ENCODE measurements at places on chromosomes 6 and 20.
A peak's percentile ranks its signal among the peaks of the same experiment; 100 is the strongest.

- no peak for DNase-seq
Measured at GRCh38 chr6:163438298-163438939, 23.9 kb downstream of the QKI start.

DNA sequence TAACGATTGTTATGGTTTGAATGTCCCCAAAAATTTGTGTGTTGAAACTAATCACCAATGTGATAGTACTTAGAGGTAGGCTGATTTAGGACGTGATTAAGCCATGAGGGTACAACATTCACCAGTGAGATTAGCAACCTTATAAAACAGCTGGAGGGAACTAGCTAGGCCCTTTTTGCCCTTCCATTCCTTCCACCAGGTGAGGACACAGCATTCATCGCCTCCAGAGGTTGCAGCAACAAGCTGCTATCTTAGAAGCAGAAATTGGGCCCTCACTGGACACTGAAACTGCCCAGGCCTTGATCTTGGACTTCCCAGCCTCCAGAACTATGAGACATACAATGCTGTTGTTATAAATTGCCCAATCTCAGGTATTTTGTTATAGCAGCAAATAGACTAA, 340.7 kb upstream of the JARID2 start:
- no peak for DNase-seq

GRCh38 chr6:169398342-169399105, 144.9 kb upstream of the THBS2 start:
- no peak for DNase-seq

DNA sequence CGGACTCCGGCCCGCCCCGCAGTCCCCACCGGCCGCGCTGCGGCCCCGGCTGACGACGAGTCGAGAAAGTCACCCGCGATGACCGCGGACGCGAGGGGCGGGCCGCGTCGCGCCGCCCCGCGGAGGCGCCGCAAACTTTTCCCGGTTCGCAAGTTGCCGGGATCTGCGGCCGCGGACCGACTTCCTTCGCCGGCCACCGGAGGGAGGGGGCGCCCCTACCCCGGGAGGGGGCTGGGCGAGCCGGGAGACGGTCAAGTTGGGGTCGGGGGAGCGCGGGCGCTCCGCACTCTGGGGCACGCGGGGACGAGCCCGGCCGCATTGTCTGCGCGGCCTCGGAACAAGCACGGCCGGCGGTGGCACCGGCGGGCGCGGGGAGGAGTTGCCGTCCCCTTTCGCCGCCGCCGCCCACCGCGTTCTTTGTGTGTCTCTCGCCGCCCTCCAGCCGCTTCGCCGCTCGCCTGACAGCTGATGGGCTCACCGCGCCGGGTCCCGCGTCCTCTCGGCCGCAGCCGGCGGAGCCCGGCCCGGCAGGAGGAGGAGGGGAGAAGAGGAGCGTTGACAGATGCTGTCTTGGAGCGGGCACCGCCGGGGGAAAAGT, 131.6 kb downstream of the OGFRL1 start:
- DNase-seq = no peak

DNA sequence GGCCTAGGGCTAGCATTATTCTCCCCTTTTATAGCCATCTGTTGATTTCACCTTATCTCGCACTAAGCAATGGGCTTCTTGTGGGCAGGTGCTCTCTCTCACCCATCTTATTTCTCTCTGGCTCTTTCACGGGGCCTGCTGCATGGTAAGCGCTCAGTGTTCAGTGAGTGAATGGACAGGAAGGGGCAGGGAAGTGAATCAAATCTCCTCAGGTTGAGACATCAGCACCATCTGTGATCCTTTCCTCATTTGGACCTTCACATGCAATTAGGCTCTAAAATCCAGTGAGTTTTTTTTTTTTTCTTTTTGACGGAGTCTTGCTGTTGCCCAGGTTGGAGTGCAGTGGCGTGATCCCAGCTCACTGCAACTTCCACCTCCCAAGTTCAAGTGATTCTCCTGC, 76.5 kb upstream of the EZR start:
- peak; percentile 0 for DNase-seq

DNA sequence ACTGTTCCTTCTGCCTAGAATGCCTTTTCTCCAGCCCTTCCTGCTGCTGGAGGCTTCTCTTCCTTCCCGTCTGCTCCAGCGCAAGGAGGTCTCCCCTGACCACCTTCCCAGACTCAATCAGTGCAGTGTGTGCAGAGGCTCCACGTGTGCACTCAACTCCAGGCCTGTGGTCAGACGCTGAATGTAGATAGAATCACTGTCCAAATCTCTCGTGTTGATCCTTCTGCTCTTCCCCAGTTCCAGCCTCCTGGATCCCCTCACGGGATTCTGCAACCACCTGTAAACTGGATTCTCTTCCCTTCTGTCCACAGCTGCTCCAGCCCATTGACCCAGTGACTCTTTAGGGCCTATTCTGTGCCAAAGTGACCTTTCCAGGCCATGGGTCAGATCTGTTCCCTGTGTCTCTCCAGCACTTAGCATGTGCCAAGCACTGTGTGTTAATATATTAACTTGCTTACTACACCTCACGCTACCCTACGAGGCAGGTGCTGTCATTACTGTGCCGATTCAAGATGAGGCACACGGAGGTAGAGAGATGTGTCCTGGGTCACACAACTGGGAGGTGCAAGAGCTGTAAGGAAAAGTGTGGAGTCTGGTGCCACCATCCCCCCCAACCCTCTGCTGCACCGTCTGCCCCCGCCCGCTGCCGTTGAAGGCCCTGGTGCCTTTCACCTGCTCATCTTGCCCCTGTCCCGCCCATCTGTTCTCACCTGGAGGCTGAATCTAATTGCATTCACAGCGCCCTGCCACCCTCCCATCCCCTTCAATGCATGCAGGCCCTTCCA, 112.2 kb downstream of the SULF2 start:
- no peak for DNase-seq

- no peak for DNase-seq
Measured at GRCh38 chr6:45781890-45782289, 233.8 kb downstream of the CLIC5 start.

GRCh38 chr6:84062519-84063154, 29.1 kb downstream of the MRAP2 start:
- DNase-seq = no peak

DNA sequence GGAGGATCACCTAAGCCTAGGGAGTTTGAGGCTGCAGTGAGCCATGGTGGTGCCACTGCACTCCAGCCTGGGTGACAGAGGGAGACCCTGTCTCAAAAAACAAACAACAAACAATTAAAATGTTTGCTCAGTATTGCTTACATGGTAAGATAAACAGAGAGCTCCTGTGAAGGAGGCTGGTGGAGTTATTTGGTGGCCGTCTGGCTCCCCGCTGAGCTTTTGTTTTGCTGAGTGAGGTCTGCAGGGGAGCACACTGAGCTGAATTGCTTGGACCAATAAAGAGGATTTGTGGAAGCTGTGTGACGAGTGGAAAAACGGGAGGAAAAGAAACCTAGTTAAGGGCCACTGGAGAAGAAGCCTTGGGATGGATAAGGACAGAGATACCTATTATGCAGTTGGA, 41.1 kb upstream of the BMP6 start:
- no peak for DNase-seq

- no peak for DNase-seq
Measured at GRCh38 chr6:24537082-24537699, 42.4 kb downstream of the ALDH5A1 start.

DNA sequence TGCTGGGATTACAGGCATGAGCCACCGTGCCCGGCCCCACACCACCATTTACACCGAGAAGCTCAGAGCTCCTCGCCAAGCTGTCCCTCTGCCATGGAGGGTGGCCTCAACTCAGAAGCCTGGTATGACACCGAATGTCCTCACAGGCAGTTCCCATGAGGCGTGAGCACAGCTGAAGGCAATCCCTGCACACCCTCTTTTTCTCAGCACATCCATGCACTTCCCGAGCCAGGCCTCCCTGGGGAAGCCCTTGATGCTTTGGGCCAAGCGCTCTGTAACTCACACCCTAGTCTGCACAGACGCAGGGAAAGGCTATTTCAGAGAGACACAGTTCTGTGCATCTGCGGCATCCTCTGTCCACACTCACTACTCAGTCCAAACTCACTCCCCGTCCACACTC, 18.4 kb downstream of the THBS2 start:
- no peak for DNase-seq

DNA sequence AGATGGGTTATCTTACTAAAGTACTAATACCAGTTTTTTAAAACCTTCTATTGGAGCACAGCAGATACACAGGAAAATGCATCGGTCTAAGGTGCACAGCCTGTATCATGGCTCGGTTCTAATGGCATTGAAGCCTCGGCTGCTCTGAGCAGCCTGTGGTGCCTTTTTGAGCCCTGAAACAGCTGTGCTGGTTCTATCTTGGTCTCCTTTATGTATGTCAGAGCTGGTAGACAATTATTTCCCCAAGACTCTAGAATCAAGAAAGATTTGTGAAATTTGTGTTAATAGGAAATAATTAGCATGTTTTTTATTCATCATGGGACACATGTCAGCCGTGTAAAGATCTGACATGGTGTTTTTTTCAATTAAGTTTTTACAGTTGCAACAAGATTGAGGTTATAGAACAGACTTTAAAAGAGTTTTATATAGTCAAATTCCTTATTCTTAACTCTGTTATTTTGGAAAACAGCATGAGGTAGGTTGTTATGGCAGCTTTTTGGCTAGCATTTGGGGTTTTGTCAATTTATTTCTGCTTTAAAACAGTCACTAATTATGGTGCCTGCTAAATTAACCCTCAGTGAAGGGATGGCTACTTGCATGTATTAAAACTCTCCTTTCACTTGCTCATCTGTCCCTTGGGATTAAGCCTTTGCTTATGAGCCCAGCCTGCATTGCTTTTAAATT, 40.3 kb upstream of the C20orf144 start:
- no peak for DNase-seq

DNA sequence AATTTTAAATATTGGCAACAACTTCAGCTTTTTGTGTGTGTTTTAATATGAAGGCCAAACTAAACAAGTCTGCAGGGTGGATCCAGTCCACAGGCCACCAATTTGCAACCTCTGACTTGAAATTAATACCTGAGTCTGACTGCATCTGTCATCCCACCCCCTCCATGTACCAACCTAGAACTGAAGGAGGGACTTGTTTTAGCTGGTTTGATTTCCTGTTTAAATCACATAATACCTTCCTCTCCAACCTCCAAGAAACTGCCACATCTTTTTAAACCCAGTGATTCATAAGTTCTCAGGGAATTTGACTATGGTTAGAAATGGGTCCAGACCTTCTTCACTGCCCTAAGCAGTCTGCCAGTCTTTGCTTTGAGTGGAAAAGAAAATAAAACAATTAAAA, 21.6 kb downstream of the RNF8 start:
- DNase-seq = no peak

- DNase-seq = no peak
Measured at GRCh38 chr6:97214671-97215070, 68.3 kb downstream of the MMS22L start.

- DNase-seq = no peak
Measured at GRCh38 chr6:36523451-36523850, 23.8 kb downstream of the STK38 start.

GRCh38 chr6:114140416-114140815, 169.5 kb upstream of the HDAC2 start:
- no peak for DNase-seq

DNA sequence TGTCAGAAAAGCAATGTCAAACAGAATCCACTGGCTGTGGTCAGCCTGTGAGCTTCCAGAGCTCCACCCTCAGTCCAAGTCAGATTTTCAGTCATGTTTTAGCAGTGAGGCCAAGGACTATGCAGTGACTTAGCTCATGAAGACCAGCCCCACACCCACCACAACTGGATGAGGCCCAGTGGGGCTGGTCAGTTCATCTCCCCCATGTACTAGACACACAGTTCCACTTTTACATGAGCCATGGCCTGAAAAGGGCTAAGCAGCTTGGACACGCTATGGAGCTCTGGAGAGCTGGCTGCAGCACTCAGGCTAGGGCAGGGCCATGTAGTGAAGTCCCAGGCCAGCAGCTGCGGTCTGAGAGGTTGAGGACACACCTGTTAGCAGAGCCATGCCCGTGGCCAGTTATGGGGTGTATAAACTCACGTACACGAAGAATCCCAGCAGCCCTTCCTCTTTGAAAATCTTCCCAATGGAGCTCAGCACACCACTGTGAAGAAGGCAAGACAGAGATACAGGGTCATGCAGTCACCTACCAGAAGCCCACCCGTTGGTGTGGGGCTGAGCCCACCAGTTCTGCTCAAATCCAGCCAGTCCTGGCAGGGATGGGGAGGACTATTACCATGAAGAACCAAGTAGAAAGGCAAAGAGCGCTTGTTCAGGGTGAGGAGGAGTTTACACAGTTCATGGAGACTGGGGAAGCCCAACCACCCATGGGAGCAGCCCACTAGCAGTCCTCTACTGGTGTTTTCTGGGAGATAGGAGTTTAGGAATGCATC, 10.6 kb downstream of the MTCH1 start:
- no peak for DNase-seq

- no peak for DNase-seq
Measured at GRCh38 chr20:12773936-12774335, 234.8 kb upstream of the SPTLC3 start.

GRCh38 chr20:62500237-62500864, 24.6 kb upstream of the GATA5 start:
- no peak for DNase-seq

GRCh38 chr6:135451617-135452190, 45.8 kb downstream of the AHI1 start:
- DNase-seq = peak; percentile 5

DNA sequence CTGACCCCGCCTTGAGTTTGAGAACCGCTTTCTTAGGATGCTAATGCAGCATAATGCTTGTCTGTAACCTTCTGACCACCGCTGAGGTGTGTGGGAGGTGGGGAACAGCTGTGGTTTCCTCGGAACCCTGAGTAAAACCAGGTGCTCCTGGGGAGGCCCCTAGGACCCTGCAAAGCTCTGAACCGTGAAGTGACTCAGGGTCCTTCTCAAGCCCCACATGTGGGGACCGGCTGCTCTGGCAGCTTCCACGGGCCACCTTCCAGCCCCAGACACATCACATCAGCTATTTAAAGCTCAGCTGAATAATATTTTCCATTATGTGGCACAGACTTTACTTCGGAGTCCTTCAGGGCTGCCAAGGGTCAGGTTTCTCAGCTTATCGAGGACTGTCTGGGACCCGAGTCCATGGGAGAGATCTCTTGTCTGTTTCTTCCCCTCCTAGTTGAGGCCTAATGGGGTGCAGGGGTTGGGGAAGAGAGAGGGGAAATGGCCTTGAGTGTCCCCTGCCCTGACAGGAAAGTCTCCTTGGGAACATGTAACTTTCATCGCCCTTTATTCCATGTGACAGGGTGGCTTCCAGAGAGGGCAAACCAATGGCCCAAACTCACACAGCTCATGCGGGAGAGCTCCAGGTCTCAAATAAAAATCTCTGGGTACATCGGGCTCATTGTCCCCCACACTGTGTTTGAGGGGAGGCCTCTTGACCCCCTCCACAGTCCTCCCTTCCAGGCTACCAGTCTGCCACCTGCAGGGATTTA, 186.1 kb upstream of the SLC24A3 start:
- no peak for DNase-seq
